ENCODE measurements at places on chromosomes 3 and 15. TPM values are rescaled to one million over a fixed set of nuclear protein-coding genes. Genes with fewer than 3 reads are reported as not detected.

The NAA50 gene
- total RNA-seq: 161 TPM

The XCR1 gene
- not detected for total RNA-seq

The OSBPL10 gene
- total RNA-seq: 17.5 TPM

The PTH1R gene
- 1.2 TPM for total RNA-seq

The ADGRG7 gene
- not detected for total RNA-seq

The CHRD gene
- not detected for total RNA-seq

The GRAMD1C gene
- total RNA-seq: 1.6 TPM

The GPR87 gene
- total RNA-seq: 5.0 TPM

The C3orf22 gene
- total RNA-seq: not detected

The NR2E3 gene
- not detected for total RNA-seq

The GPR160 gene
- total RNA-seq: 11.0 TPM

DNA sequence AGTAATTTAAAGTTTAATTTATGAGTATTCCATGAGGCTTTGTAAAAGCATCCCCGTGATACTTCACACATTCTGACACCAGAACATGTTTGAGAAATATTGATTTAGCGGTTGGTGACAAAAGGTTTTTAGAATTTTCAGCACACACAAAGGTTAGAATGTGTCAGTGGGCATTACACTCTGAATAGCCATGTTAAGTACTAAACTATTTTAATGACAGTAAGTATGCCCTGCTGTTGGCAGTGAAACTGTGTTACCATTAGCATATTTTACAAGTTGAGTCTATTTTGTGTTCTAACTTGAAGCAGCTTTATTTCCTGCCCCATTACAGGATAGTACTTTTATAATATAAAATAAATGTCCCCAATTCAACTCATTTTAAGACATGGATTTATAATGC, 66.5 kb downstream of the ADAMTSL3 start:
- DNase-seq: no peak

- no peak for DNase-seq
These were observed 476.3 kb downstream of the RBMS3 start for GRCh38 chr3:29757054-29757777.

DNA sequence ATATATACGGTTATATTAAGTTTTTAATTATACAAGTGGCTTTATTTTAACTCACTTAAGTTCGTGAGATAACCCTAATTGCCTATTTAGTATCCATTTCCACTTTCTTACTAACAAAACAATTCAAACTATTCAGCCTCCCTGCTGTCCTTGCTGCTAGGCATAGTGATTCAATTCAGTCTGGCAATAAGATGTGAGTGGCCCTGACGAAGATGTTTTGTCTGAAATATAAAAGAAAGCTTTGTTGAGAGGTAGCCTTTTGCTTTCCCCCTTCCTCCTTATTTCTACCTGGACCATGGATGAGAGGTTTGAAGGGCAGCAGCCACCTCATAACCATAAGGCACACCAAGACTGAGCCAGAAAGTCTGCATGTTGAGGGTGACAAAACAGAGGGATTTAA, 89.3 kb upstream of the TRIM42 start:
- no peak for DNase-seq

GRCh38 chr15:78207110-78207458, 27.3 kb downstream of the ACSBG1 start:
- DNase-seq: no peak

GRCh38 chr15:47367726-47368390, 349.4 kb upstream of the SEMA6D start:
- no peak for DNase-seq

DNA sequence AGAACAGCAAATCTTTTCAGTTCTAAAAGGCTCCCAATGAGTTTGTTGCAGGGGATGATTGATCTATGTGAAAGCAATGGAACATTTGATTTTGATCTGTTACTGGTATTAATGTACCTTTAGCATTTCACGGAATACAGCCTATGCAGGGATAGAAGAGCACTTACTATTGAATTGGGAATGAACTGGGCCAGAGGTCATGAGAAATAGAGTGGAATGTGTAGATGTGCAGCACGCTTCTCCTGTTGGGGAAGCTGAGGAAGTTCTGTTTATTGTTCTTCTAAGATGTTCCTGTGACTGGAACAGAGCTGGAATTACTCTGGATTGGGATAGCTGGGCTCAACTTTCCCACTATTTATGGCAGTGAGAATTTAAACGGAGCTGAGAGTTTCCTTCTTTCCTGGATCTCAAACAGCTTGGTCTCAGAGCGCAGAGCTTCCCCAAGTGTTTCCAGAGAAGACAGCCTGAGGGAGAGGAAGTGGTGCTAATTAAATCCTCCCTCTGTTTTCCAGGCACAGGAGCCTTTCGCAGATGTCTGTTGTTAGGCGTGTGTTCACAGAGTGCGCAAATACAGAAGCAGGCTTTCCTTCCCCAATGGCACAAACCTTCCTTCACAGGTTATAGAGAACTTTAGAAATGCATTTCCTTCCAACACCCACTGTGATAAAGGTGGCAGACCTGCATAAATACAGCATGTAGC, 32.5 kb downstream of the TPRG1 start:
- DNase-seq: no peak

DNA sequence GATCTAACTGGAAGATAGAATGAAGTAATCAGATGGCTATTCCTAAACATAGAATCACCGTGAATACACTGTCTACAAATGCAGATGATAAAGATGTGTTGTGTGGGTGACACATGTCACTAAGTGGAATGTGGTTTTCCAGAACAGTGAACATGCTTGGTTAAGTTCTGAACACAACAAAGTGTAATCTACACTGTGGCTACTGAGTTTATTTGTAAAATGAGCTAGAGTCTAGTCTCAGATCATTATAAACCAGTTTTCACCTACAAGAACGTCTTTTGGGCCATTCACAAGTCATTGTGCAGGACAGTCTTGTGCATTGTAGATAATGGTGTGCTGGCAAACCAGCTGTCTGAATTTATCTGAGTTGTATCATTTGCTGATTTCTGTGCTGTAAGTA, 35.3 kb downstream of the OXNAD1 start:
- peak; percentile 16 for DNase-seq

DNA sequence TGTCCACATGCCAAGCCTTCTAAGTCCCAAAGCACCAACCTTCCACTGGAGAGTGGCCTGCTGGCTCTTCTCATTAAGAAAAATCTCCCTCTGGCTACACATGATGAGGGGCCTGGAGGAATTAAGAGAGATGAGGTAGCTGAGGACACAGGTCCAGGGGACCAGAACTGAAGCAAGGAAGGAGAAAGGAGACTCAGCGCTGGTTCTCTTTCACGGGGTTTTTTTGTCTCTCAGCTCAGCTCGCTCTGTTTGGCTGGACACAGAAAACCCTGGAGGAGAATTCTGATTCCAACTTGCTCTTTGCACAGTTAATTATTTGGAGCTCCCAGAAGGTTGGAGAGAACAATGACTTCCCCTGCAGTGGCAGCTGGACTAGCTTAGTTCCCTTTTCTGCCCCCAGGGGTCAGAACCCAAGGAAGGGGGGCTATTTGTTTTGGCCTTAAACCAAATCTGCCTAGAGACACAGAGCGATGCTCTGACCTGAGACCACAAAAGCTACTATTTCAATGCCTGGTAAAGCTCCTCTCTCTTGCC, 507.6 kb downstream of the FHIT start:
- DNase-seq: no peak

DNA sequence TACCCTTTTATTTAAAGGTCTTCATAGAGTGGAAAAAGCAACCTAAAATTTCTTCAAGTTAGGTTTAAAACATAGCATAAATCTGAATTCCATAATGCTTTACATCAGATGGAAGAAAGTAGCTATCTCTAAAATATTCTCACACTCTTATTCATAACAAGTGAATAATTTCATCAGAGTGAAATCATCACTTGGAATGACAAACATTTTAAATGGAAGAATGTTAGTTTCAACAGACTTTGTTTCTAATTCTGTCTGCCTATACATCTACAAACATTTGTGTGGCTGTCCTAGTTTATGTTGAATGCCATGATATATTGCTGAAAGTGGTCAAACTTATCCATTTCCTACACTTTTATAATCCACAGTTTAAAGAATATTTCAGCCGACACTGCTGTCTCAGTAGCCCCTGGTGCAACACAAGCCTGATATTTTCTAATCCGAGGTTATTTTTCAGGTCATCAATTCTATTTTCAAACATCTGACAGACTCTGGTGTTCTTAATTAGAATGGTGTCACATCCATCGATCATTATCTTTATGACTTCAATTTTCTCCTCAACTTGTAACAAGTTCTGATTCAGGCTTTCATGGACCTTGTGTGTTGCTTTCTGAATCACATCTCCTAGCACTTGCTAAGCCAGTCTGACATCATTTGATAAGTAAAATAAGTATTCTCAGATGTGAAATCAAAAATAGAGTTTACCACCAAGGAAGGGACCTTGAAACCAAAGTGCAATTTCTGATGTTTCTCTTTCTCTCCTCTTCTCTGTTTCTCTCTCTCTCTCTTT, 17.1 kb upstream of the CNTN3 start:
- DNase-seq: no peak

- DNase-seq: peak; percentile 57
These were observed 74.1 kb upstream of the MITF start for GRCh38 chr3:69665026-69665737.

DNA sequence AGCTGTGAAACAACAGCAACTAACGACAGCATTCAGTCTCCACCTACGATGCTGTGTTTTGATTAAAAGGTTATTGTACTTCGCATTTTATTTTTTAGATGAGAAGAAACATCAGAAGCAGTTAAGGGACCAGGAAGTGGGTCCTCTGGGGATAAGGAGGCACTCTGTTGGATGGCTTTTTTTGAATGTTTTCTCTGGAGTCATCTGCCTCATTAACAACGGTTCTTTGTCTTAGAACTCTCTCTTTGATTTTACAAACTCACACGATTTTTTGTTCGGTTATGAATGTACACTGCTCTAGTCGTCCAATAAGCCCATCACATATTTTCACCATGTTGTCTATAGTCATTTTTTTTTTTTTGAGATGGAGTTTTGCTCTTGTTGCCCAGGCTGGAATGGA, 36.0 kb upstream of the ARPIN start:
- DNase-seq: no peak

GRCh38 chr3:183131735-183132134, 30.8 kb downstream of the LAMP3 start:
- DNase-seq: no peak

DNA sequence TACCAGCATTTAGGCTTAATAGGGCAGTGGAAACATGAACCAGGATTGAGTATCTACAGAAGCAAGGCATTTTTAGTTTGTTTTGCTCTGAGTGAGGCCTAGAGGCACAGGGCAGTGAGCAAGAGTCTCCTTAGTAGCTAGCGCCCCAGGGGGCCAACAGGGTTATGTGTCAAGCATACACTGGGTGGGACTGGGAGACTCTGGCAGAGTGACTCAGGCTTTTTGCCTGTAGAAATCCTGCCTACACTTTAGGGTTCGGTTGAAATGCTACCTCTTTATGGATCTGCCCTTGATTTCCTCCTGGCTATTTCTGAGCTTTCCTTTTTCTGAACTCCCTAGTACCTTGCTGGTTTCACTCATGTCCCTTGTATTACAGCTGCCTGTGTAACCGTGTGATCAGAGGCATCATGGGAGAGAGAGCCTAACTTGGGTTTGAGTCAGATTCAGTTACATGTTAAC, 72.2 kb downstream of the TOP2B start:
- DNase-seq: peak; percentile 65

GRCh38 chr3:120597445-120598049, 1.4 kb downstream of the NDUFB4 start:
- DNase-seq: no peak

DNA sequence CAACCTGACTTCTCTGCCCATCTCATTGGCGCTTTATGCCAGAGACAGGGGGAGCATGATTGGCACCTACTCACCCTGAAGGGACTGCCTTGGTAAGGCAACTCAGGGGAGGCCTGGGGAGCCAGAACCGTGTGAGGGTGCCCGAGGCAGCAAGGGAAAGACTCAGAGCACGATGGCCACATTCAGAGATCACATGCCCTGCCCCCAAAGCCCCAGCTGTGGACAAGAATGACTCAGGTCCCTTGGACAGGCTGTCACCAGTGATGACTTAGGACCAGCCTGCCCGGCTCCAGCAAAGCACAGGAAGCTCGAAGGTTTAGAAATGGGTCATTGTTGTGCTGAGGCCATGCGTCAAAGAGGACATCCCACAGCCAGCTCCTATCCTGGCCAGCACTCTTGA, 49.1 kb upstream of the LIMD1 start:
- DNase-seq: no peak

DNA sequence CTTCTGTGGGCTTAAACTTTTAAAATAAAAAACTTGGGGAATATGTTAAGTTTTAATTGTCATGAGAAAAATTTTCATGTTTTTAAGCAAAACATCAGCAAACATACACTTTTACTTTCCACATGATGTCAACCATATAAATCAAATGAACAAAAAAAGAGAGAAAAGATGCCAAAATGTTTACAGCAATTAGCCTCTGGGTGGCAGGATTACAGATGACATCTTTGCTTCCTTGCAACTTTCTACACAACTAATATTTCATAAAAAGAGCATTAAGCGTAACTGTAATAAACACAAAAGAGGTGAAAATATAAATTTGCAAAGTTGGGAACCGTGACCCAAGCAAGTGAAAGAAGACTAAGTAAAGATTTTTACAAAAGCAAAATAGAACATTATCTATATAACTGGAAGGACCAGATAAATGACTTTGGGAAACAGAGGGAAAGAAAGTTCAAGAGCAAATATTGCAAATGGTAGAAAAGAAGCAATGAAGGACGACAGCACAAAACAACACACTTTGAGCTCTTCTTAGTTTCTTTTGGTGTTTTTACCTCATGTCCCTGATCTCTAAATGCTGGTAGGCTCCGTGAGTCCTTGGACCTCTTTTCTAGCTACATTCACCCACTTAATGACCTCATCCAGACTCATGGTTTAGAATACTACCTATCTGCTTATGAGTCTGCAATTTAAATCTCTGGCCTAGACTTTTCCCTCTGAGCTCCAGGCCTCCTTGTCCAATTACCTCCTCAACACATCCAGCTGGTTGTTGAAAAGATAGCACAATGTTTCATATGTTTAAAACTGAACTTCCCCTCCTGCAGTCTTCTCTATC, 9.4 kb downstream of the TP53BP1 start:
- no peak for DNase-seq

- DNase-seq: no peak
These were observed 504 bp downstream of the ABHD2 start for GRCh38 chr15:89088605-89089315.

DNA sequence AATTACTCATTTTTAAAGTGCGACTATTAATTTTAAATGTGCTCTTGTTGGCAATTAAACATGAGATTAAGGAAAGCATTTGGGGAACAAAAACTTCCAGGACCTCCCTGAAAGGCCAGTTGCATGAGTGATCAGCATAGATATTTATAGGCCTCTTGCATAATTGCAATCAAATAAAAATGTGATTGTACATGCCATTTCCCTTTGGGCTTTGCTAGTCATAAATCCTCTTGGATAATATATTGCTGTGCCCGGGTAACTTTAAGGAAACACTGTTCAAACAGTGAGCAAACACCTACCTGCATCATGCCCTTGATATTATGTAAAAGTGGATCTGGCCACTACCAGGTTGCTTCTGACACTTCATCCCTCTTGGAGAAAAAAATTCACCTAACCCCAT, 239.1 kb downstream of the MCTP2 start:
- DNase-seq: no peak

DNA sequence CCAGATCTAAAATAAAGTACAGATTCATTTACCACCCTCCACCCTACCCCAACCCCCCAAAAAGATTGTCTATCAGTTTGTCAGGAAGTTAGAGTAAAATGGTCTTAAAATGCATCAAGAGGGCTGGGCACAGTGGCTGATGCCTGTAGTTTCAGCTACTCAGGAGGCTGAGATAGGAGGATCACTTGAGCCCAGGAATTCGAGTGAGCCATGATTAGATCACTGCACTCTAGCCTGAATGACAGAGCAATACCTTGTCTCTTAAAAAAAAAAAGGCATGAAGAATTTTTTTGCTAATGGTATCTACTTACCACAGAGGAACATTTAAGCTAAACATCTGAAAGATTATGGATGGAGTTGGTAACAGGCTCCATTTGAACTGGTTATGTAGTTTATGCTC, 71.0 kb downstream of the RBM6 start:
- no peak for DNase-seq
